Ecto neural progenitor cell (in vitro differentiated cells): ENCODE measurements at places on chromosomes 6 and 20.

- no peak for DNase-seq
Measured at GRCh38 chr6:25659633-25660368, 7.8 kb downstream of the SCGN start.

- DNase-seq, result no peak
Measured at GRCh38 chr6:113488812-113489685, 368.1 kb upstream of the MARCKS start.

- no peak for DNase-seq
Measured at GRCh38 chr20:2248837-2249236, 47.0 kb upstream of the TGM3 start.

DNA sequence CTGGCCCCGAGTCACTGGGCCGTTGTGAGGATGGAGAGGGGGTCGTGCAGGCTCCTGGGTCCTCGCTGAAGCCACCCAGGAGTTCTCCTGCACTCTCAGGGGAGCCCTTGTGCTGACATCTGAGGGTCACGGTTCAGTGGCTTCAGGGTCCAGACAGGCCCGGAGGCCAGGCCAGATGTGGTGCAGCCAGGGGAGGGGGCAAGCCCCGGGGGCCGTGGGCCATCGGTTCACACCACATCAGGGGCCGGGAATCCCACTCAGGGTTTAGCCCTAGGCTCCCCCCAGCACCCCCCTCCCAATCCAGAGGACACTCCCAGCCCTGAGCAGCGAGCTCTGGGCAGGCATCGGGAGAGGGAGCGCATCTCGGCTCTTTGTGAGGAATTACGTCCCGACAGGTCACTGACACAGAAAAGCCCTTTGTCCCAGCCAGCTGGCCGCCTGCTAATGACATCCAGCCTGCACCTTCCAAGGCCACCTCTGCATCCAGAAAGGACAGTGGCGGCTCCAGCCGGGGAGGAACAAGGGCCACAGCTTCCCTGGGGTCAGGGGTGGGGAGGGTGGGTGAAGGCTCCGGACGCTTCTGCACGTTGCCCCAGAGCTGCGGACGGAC is 6.4 kb upstream of the CHRNA4 start:
- no peak for DNase-seq

- no peak for DNase-seq
Measured at GRCh38 chr6:30544666-30545272, 11.5 kb downstream of the GNL1 start.

DNA sequence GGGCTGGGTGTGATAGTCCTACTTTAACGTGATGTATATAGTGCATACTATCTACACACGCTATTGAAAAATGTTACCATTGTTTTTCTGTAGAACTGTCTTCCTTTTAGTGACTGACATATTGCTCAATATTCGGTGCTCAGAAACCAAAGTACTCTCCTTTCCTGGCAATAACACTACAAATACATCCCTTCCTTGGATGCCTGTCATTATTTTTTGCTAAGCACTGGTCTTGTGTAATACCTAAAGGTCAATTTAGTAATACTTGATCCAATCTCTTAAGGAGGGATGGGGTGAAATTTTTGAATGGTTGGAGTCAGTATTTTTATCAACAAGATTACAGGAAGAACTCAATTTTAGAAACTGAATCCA is 23.9 kb downstream of the CNR1 start:
- DNase-seq, result no peak
